ENCODE measurements at places on chromosomes 7 and 10. TPM values are rescaled to one million over a fixed set of nuclear protein-coding genes. Genes with fewer than 3 reads are reported as not detected.

The CHAT gene
- not detected for total RNA-seq

- no peaks in the 10 kb centered on the region for H3K27me3 ChIP-seq
- no peaks in the 10 kb centered on the region for H3K4me1 ChIP-seq
- no peak overlapping the region for H3K27ac ChIP-seq
Observed at GRCh38 chr7:120806669-120807068, 51.3 kb downstream of the TSPAN12 start.

- peaks cover 7% of the 10 kb centered on the region for H3K4me1 ChIP-seq
- peaks cover 43% of the 10 kb centered on the region for H3K27me3 ChIP-seq
- H3K27ac ChIP-seq = no peak overlapping the region
- no peak for DNase-seq
- no peak overlapping the region for H3K4me3 ChIP-seq
Observed at GRCh38 chr10:71401056-71401455, 4.3 kb downstream of the CDH23 start.

The LYZL2 gene
- not detected for total RNA-seq

DNA sequence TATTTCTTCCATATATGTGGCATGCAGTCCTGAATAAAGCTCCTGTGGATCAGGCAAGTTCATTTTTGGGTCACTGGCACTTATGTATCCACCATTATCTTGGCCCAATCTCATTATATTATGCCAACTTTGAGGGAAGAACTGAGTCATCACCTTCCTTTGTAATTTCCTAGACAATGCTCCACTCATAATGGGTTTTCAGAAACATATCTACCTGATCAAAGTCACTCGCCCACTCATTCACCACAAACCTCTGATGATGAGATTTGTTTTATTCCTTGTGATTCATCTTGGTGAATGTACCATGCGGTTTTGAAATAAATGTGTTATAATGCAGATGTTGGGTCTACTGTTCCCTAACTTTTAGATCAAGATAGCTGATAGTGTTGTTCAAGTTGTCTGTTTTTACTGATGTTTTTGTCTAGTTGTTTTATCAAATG is 525.8 kb downstream of the KIF20B start:
- no peak for DNase-seq
- H3K4me1 ChIP-seq = no peaks in the 10 kb centered on the region
- no peak overlapping the region for H3K4me3 ChIP-seq
- no peaks in the 10 kb centered on the region for H3K27me3 ChIP-seq
- no peaks in the 10 kb centered on the region for H3K36me3 ChIP-seq

DNA sequence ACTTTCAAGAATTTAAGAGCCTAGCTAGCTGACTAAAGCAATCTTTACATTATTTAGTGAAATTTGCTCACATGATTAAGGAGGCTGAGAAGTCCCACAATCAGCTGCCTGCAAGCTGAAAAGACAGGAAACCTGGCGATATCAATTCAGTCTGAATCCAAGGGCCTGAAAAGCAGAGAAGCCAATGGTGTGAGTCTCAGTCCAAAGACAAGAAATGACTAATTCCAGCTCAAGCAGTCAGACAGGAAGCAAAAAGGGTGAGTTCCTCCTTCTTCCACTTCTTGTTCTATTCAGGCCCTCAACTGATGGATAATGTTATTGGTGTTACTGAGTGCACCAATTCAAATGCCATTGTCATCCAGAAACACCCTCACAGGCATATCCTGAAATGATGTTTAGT is 1231.6 kb upstream of the CELF2 start:
- H3K27me3 ChIP-seq = no peaks in the 10 kb centered on the region
- H3K4me3 ChIP-seq = no peak overlapping the region
- H3K36me3 ChIP-seq = no peaks in the 10 kb centered on the region
- no peak overlapping the region for H3K27ac ChIP-seq
- no peak for DNase-seq
- no peaks in the 10 kb centered on the region for H3K4me1 ChIP-seq

DNA sequence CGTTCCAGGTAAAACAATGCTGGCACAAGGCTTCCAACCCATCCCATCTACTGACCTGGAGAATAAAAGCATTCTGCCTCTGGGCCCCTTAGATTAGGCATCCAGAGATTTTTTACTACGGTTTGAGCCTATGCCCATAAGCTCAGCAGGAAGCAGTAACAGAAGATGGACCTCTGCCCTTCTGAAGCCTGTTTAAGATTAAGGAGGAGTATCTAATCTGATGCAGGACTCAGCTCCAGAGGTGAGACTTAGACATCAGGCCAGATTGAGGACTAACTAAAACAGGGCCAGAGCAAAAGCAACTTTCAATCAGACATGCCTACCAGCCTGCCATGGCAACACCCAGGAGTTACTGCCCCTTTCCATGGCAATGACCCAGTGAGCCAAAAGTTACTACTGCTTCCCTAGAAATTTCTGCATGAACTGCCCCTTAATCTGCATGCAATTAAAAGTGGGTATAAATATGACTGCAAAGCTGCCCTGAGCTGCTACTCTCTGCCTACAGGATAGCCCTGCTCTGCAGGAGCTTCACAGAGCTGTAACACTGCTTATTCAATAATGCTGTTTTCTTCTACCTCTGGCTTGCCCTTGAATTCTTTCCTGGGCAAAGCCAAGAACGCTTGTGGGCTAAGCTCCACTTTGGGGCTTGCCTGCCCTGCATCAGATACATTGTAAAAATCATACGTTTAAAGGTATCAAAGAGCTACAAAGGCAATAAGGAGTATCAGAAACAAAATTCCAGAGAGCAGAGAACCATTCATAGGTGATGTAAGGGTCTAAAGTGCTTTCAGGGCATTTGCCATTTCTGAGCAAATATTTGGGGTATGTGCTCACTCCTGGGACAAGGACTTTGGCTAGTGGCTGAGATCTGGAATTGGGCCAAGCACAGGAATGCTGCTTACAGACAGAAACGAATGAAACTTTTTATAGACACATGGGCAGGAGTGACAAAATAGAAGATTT is 25.0 kb upstream of the CNNM1 start:
- no peak for DNase-seq
- no peaks in the 10 kb centered on the region for H3K27me3 ChIP-seq
- no peaks in the 10 kb centered on the region for H3K36me3 ChIP-seq
- no peak overlapping the region for H3K27ac ChIP-seq

The CTNNA3 gene
- total RNA-seq = 14.3 TPM

DNA sequence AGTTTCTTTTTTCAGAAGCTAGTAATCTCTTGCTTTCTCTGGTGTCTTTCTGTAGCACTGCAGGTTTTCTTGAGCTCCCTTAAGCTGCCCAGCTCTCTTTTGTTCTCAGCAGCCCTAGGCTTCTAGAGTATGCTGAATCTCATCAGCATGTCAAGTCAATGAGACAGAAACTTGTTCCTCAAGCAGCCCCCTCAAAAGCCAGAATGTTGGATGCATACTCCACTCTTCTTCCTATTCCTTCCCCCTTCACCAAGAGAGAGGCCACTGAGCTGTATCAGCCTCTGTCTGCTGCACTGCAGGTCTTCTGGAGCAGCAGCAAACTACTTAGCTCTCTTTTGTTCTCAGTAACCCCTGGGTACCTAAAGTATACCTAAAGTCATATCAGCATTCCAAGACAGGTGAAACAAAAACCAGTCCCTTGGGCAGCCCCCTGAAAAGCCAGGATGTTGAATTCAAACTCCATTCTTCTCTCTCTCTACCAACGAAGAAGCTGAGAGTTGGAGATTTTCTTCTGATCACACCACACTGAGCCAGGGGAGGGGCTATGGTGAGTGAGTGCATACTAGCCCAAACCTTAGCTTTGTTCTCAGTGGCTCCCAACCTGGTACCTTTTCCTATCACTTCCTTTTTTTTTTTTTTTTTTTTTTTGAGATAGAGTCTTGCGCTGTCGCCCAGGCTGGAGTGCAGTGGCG is 73.3 kb upstream of the WAC start:
- H3K4me3 ChIP-seq = no peak overlapping the region
- H3K4me1 ChIP-seq = no peaks in the 10 kb centered on the region
- DNase-seq = no peak
- H3K27ac ChIP-seq = no peak overlapping the region

DNA sequence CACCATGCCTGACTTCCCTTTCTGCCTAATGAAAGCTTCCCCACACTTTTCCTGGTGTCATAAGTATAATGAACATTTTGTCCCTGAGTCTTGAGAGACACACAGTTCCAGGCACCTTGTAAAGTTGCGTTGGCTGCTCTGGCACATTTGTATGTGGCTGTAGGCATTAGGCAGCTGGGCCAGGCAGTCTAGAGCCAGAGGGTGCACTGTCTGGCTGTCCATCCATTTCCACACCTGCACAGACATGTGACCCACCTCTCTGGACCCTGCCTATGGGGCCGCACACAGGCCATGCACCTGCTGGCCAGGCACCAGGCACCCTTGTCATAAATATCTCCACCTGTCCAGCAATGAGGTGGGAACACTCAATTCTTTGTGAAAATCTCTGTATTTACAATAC is 54.7 kb upstream of the ANTXRL start:
- no peak overlapping the region for H3K27ac ChIP-seq
- H3K4me1 ChIP-seq = no peaks in the 10 kb centered on the region
- H3K4me3 ChIP-seq = no peak overlapping the region
- no peak for DNase-seq
- H3K36me3 ChIP-seq = no peaks in the 10 kb centered on the region
- H3K27me3 ChIP-seq = no peaks in the 10 kb centered on the region
